Mesothelial cell of epicardium (in vitro differentiated cells): ENCODE measurements at places on chromosomes 6 and 20.

DNA sequence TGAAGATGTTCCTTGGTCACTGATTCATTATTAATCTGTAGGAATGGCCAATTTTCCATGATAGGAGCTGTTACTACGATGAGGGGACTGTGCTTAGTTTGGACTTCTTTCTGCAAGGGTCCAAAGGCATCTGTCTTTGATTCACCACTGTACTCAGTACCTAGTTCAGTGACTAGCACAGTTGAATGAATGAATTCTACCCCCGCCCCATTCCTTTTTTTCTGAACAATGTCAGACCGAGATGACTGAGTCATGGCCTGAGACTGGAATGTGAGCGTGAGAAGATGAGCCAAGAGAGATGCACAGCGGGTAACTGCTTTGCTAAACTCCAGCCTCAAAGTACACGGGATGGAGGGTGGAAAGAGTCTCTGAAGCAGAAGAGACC, 419 bp upstream of the SNHG17 start:
- no peak for DNase-seq

GRCh38 chr6:5139828-5140771, 55.0 kb downstream of the PPP1R3G start:
- no peak for DNase-seq

GRCh38 chr6:150079604-150080003, 10.7 kb upstream of the ULBP3 start:
- no peak for DNase-seq

GRCh38 chr6:10411971-10412460, 2.9 kb downstream of the TFAP2A start:
- DNase-seq, result no peak

- DNase-seq, result no peak
Observed at GRCh38 chr20:46371656-46372055, 34.8 kb downstream of the ELMO2 start.

DNA sequence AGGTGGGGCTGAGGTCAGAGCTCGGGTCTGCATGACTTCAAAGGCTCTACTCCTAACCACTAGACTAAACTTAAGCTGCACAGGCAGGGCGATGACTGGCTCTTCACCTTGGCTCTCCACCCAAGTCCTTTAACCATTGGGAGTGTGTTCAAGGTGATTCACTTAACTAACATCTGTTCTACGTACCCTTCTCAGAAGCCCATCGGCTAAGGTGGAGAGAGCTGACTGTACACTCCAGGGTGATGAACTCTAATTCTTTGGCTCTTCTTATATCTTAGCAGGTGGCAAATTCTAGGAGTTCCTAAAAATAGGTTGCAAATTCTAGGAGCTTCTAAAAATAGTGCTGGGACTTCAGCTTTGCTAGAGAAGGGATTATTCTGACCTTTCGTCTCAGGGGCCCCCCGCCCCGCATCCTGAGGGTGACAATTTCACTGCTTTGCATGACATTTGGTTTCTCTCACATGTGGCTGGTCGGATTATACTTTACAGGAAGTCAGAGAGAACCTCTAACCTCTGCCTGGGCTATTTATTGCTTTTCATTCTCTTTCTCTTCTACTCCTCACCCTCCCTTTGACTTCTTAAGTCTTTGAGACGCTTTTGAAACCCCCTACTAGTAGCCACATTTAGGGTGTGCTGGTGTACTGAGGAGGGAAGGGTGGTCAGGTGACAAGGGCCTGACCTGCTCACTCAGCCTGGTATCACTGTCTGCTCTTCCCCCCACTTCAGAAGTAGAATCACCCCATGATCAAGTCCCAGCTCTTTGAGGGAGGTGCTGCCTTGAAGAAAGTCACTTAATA, 55.5 kb downstream of the PRDM1 start:
- no peak for DNase-seq

- no peak for DNase-seq
Observed at GRCh38 chr6:135866445-135867123, 15.1 kb downstream of the PDE7B start.

DNA sequence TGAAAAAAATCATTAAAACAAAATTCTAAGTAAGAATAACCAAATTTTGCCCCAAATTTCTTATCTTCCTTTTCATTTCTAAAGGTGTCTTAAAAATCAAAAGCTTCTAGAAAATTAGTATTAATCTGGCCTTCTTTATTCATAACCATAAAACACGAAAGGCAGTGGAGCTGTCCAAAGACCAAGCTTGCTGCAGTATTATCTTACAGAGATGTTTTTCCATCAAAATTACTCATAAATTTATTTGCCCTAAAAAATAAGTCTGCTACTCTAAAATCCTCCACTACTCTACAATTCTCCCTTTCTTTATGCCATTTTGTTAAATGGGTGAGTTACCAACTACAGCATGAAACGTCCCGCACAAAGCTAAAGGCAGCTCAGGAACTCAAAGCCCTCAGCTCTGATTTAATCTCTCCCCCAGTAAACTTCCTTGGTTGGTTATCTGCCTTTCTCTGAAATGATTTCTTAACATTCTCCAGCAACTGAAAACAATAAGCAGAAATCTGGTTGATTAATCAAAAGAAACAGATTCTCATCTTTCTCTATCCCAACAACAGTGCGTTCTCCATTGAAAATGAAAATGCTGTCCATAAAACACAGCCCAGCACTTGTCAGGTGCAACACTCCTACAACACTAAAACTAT, 2.1 kb downstream of the USP49 start:
- no peak for DNase-seq

GRCh38 chr20:62557462-62557861, 81.7 kb upstream of the GATA5 start:
- no peak for DNase-seq

DNA sequence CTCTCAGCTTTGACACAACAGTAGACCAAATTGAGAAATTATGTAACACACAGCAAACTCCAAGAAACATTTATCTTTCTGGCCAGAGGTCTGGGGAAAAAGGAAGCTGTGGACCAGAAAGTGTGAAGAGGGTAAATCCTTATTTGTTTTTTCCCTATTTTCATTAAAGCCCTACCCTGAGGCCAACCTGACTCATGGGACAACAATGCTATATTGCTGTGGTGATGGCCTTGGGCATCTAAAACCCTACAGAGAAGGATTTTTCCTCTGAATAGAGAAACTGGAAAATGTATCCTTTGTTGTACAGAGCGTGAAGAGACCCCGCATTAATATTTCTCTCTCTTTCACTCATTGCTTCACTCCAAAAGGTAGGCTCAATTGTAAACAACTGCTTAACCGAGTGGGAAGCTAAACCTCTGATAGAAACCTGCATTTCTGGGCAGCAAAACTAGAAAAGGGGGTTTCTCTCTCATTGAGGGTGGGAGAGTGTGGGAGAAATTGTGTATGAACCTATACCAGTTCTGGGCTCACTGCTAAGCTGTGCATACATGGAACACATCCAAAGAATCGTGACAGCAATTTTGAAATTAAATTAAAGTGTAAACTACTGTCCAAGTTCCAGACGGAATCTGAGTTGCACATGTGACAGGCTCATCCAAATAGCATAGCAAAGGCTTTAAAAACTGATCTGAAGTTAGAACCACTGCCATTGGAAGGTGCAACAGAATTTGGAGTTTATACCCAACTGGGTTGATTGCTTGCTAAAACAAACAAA, 175.5 kb downstream of the CLVS2 start:
- no peak for DNase-seq

- no peak for DNase-seq
Observed at GRCh38 chr6:134190883-134191282, 127.0 kb downstream of the SGK1 start.

- no peak for DNase-seq
Observed at GRCh38 chr6:126665551-126665950, 325.6 kb downstream of the CENPW start.

- no peak for DNase-seq
Observed at GRCh38 chr6:130381012-130381411, 15.2 kb downstream of the TMEM200A start.

DNA sequence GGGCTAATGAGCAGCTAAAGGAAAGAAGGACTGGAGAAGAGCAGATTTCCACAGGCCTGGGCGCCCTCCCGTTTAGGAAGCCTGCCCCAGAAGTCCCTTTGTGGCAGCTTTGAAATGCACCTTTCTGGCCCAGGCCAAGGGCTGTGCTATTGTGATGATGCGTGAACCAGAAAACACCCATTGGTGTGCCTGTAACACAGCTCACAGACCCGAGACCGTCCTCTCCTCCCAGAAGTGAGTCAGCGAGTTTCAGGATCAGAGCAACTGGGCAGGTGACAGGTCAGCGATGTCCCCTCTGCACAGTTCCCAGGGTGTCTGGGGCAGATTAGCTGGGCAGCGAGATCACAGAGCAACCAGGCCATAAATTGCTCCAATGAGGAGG, 71.9 kb upstream of the SULF2 start:
- DNase-seq, result no peak

- no peak for DNase-seq
Observed at GRCh38 chr6:113979937-113980336, 9.0 kb upstream of the HDAC2 start.

GRCh38 chr20:17494201-17494600, 37.0 kb downstream of the BFSP1 start:
- DNase-seq, result no peak

DNA sequence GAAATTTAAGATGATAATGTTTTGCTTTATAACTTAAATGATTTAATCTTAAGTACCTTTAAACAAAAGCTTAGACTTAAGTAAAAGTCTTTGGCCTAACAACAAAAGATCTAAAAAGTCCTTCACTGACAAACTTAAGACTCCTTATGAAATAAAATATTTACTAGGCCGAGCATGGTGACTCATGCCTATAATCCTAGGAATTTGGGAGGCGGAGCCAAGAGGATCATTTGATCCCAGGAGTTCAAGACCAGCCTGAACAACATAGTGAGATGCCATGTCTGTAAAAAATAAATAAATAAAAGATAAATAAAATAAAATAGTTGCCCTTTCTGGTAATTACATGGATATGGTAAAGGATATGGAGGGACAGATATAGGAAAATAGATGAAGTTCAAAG, 12.4 kb downstream of the KATNA1 start:
- DNase-seq, result no peak

GRCh38 chr20:278181-278580, 12.4 kb downstream of the C20orf96 start:
- DNase-seq, result no peak

DNA sequence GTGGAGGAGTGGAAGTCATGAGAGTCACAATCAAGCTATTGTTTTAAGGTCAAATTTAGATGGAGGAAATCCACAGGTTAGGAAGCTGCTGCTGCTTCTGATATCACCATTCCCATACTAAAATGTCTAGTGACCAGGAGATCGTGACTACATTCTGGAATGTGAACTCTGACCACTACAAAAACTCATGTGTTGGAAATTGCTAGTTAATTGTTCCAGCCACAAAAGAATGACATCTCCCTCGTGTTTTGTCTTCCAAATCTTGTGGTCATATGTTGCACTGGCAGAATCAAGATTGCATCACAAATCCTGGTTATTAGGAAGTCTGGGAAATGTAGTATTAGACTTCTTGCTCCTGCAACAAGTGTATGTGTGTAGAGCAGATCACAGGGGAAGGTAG, 441.9 kb downstream of the CD109 start:
- no peak for DNase-seq

DNA sequence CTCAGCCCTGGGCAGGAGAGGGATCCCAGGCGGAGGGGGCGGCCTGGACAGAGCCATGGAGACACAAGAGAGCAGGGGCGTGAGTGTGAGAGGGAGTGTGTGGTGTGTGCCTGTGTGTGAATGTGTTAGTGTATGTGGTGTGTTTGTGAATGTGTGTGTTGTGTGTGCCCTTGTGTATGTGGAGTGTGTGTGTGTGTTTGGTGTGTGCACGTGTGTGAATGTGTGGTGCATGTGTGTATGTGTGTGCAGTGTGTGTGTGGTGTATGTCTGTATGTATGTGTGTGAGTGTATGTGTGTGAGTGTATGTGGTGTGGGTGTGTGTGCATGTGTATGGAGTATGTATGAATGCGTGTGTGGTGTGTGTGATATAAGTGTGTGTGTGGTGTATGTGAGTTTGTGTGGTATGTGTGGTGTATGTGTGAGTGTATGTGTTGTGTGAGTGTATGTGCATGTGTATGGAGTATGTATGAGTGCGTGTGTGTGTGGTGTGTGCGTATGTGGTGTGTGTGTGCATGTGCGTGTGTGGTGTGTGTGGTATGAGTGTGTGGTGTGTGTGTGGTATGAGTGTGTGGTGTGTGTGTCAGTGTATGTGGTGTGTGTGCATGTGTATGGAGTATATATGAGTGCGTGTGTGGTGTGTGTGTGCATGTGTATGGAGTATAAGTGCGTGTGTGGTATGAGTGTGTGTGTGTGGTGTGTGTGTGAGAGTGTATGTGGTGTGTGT, 175.2 kb upstream of the AFDN start:
- no peak for DNase-seq

GRCh38 chr6:93604951-93605350, 185.6 kb upstream of the EPHA7 start:
- no peak for DNase-seq

DNA sequence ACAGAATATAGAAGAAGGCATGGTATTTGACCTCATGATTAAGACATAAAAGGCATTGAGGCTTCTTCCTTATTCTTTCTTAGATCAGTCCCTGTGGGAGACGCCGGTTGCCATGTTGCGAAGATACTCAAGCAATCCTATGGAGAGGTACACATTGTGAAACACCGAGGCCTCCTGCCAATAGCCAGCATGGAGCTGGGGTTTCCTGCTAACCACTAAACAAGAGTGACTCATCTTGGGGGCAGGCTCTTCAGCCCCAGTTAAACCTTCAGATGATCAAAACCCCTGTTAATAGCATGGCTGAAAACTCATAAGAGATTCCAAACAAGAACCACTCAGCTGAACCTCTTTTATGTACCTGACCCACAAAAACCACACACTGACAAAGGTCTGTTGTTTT, 478.8 kb downstream of the CD83 start:
- DNase-seq, result no peak

- DNase-seq, result no peak
Observed at GRCh38 chr6:96943555-96944215, 19.2 kb downstream of the KLHL32 start.

GRCh38 chr6:52642368-52642767, 28.5 kb upstream of the TMEM14A start:
- DNase-seq, result no peak

GRCh38 chr6:155955038-155955437, 499.4 kb upstream of the NOX3 start:
- no peak for DNase-seq

DNA sequence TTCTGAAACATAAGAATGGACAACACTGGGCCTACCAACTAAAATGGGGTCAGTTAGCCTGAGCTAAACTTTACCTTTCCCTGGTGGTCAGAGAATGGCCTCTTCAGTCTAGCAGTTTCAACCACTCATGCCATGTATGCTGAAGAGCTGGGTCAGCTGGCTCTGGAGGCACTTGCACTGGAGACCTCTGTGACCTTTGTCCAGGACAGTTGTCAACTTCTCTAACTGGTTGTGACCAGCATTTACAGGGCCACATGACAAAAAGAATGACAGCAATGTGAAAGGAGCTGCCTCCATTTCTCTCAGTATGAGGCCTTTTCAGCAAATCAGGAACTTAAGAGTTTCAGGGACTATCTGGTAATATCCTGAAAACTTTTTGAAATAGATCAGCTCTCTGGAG, 59.9 kb upstream of the TMEM30A start:
- no peak for DNase-seq
